ENCODE measurements at places on chromosomes 5 and 9. TPM values are rescaled to one million over a fixed set of nuclear protein-coding genes. Genes with fewer than 3 reads are reported as not detected.

PJA2 gene
- 77.3 TPM for total RNA-seq

BSPRY gene
- not detected for total RNA-seq

BAAT gene
- under 0.01 TPM for total RNA-seq

WDR5 gene
- total RNA-seq: 22.0 TPM

ALDOB gene
- total RNA-seq: not detected

OR2K2 gene
- total RNA-seq: not detected

Measured in fibroblast of villous mesenchyme (primary cell).